Fibroblast of skin of abdomen (primary cell): ENCODE measurements at places on chromosomes 4 and X.

DNA sequence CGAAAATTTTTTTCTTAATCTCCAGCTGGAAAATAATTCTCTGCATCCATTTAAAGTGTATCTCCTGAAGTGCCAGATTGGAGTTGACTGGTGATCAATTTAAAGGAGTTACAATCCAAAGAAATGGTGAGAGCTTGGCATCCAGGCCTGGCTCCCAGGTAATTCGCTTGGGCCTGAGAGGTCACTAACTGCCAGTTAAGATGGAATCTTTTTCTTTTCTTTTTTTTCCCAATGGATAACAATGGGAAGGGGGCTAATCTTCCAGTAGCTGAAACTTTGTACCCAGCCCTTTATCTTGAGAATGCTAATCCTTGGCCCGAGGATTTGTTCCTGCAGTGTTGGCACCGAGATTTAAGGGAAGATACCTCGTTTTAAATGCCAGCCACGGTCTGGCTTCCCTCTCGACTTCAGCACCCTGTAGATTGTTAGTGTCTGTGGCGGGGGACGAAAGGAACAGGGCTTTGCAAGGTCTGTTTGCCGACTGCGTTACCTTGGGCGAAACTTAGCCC, 13.3 kb upstream of the PITX2 start:
- DNase-seq, result no peak

DNA sequence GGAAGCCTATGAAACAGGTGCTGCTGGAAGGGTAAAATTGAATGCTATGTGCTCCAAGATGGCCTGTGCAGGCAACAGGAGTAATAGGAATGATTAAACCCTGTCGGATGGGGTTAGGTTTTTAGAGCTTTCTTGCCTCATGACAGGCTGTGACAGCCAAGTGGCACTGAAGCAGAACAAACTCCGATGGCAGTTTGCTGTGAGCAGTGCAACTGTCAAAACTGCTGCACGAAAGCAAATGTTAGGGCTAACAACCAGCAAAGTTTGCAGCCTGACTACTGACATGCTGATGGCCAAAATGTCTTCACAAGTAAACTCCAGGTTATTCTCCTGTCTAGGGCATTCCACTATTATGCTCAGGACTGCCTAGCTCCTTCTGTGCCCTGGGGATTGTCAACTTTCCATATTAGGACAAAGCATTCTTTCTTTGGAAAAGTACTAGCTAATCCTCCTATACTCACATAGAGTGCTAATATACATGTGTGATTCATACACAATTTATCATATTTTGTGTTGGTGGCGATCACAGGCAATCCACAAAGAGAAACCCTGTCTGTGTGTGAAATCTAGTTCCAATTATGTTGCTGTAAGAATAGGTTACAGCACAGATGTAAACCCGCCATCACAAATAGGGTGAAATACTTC, 486.6 kb upstream of the TENM3 start:
- DNase-seq, result peak; percentile 30

- DNase-seq, result no peak
Observed at GRCh38 chr4:37043342-37043741, 201.2 kb upstream of the NWD2 start.

DNA sequence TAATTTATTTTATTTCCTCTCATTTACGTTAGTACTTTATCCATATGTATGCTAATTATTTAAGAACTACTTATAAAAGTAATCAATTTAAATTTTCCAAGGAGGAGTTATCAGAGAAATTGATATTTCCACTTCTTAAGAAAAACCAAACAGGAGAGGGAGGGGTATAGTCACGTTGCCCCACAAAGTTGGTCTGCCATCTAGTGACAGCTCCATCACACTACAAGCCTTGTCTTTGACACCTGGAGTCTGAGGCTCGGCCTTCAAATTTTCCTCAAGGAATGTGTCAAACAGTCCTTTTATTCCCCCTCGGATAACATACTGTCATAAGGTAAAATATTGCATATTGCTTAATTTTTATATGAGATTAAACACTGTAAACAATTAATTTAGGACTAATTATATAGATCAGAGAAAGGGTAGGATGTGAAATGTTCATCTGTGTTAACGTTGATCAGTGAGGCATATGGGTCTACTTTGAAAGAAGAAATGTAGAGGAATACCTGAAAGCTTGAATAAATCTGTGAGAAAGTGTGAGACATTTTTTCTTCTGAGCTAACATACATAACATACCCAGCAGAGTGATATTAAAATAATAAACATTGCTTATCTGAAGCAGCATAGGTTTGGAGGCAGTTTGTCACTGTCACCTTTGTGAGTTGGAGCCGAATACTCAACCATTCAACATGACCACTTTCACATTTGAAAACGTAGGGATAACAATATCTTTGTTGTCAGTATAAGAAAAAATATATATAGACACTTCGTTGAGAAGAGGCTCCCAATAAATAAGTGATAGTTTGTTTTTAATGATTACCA, 114.4 kb downstream of the GLRA3 start:
- DNase-seq, result peak; percentile 38

- peak; percentile 52 for DNase-seq
Observed at GRCh38 chrX:8971116-8971515, 62.8 kb downstream of the FAM9B start.

DNA sequence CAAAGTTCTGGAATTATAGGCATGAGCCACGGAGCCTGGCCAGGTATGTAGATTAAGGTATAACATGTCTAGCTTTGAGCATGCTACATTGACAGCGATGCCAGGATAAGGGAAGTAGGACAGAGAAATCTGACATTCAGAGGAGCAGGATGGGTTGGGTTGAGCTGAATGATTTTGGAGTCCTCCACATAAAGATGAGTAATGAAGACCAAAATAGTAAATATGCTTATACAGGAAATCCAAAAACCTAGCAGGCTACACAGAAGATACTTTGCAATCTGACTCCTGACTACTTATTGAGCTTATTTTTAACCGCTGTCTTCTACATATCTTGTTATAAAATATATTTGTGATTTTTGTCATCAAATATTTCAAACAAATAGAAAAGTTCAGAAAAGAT, 69.7 kb downstream of the PDGFC start:
- peak; percentile 13 for DNase-seq
